Activated naive CD4-positive, alpha-beta T cell treated with anti-CD3 and anti-CD28 coated beads, Interleukin-2, amount 50 U/mL, for 72 hours (primary cell): ENCODE measurements at places on chromosomes 12 and 14. TPM values are rescaled to one million over a fixed set of nuclear protein-coding genes. Genes with fewer than 3 reads are reported as not detected.

CLEC6A gene
- not detected for total RNA-seq

DNA sequence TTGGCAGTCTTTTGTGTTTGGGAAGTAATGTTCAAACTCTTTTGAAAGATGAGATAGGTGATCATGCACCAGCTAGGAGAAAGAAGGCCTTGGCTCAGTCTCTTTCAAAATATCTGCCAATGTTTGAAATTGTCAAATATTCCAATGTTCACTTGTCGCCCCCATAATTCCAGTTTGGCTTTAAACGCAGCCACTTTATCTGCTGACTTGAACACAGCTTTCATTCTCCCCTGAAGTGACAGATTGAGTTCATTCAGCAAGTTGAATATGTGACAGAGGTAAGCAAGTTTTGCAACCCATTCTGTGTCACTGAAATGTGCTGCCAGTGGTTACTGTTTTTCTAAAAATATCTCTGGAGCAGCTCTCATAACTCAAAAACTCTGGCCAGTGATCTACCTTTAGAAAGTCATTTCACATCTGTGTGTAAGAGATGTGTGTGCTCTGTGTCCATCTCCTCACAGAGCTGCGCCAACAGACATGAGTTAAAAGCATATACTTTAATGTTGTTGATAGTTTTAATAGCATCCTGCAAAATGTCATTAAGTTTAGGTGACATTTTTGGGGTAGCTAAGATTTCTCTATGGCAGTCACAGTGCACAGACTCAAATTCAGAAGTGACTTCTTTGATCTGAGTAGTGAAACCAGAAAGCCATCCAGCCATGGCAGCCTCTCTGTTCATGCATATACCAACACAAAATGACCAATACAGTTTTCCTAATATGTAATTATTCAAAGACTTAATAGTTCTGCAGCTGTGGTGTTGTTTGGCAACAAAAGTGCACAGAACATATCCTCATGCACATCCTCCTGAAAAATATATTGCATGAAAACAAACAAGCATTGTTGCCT, 614.3 kb upstream of the MIS18BP1 start:
- no peak for DNase-seq

DNA sequence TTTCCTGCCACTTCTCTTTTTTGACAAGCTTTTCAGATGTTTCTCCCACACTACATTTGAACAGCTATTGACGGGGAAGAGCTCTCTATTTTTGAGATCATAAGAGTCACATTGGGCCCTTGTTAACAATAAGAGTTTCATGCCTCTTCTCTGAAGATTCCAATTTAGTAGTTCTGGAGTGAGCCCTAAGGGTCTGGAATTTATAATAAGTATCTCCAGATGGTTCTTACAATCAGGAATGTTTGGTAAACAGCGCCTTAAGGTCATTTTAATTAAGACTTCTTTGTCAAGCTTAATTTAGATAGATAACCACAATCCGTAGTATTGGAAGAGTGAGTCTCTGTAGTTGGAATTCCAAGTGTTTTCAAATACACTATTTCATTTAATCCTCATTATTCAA, 60.6 kb upstream of the HECTD1 start:
- no peak for DNase-seq

DNA sequence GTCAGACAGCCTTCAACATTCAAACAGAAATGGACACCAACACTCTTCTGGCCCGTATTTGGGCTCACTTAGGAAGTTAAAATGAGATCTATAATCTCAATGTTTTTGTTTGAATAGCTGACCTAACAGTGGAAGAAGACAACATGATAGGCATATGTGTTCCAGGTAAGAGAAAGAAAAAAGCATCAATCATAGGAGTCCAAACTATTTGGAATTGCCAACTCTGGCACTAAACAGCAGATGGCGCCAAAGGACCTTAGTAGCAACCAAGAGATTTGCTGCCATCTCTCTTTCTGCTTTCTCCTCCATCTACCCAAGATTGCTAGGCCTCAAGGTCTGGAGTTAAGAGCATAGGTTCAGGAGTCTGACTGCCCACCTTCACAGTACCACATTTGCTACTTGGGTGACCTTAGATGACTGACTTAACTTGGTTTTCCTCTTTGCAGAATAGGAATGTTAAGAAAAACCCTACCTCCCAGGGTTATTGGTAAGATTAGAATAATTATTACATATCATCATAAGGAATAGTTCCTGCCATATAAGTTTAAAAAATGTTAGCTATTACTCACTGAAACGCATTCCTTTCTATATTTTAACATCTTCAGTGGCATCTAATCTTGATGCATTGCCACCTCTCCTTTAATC, 30.2 kb downstream of the PEX5 start:
- no peak for DNase-seq

DNA sequence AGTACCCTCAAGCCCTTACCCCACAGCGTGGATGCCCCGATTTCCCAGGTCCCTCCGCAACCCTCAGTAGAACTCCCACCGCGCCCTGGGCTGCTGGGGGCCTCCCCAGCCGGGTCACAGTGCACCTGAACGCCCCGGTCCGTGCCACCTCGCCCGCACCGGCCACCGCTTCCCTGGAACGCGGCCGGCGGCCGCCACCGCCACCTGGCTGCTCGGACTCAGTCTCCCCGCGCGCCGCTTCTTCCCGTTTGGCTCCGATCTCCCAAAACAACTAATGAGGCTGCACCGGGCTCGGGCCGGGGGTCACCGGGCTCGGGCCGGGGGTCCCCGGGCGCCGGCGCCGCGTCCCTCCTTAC, 1.0 kb downstream of the ITPK1 start:
- peak; percentile 7 for DNase-seq

TEX52 gene
- 0.20 TPM for total RNA-seq

GRCh38 chr12:27385766-27386564, 53.3 kb downstream of the BMAL2 start:
- DNase-seq: no peak

EGLN3 gene
- 8.3 TPM for total RNA-seq

- no peak for DNase-seq
Observed at GRCh38 chr12:132389026-132389425, 59.6 kb upstream of the GALNT9 start.

IAPP gene
- not detected for total RNA-seq

DNA sequence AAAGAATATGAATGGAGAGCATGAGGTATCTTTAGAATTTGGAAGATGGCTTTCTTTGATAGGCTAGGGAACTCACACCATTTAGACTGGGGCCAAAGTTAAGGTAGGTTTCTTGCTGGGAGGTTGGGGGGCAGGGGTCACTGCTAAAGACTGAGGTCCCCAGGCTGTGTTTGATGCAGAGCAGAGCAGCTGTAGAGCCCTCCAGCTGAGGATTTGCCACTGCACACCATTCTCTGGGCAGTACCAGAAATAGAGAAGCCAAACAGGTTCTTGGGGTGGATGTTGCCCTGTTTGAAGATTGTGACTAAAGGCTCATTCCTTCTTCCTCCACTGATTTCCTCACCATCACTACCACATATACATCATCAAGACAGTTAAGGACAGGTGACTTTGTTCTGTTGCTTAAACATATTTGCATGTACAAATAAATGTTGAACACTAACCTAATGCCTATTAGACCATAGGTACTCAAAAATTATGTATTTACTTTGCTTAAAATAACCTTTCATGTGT, 7.9 kb downstream of the NTF3 start:
- no peak for DNase-seq

RNASE1 gene
- total RNA-seq: not detected

GRCh38 chr14:96416292-96416691, 24.4 kb downstream of the AK7 start:
- no peak for DNase-seq

DNA sequence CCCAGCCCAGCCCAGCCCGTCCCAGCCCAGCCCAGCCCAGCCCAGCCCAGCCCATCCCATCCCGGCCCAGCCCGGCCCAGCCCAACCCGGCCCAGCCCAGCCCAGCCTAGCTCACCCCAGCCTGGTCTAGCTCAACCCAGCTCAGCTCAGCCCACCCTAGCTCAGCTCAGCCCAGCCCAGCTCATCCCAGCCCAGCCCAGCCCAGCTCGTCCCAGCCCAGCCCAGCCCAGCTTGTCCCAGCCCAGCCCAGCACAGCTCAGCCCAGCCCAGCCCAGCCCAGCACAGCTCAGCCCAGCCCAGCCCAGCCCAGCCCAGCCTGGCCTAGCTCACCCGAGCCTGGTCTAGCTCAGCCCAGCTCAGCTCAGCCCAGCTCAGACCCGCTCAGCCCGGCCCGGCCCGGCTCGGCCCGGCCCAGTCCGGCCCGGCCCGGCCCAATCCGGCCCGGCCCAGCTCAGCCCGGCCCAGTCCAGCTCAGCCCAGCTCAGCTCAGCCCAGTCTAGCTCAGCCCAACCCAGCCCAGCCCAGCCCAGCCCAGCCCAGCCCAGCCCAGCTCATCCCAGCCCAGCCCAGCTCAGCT, 184.7 kb downstream of the TMEM121 start:
- no peak for DNase-seq

DNA sequence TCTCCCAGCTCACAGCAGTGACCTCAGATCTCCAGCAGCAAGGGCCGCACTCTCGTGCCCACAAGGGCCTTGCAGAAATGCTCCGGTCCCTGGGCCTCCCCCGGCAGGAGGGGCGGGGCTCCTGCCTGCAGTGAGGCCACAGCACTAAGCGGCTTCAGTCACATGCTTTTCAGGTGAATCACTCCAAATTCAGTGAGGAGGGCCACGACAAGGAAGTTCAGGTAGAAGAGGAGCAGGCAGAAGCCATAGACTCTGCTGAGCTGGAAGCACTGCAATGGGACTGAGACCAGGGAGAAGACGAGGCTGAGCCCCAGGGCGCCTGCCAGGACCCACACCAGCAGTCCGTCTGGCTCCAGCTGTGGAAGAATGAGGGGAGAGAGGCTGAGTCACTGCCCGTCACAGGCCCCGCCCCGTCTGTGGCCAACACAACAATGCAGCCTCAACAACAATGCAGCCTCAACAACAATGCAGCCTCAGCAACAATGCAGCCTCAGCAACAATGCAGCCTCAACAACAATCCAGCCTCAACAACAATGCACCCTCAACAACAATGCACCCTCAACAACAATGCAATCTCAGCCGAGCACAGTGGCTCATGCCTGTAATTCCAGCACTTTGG, 35.2 kb downstream of the SLC8B1 start:
- no peak for DNase-seq

GRCh38 chr14:100159094-100159864, at the start of gene DEGS2:
Gene DEGS2, minus strand, starts transcription at chr14:100159645. Its CDS starts 58 bp downstream, at chr14:100159587.
- no peak for DNase-seq

DNA sequence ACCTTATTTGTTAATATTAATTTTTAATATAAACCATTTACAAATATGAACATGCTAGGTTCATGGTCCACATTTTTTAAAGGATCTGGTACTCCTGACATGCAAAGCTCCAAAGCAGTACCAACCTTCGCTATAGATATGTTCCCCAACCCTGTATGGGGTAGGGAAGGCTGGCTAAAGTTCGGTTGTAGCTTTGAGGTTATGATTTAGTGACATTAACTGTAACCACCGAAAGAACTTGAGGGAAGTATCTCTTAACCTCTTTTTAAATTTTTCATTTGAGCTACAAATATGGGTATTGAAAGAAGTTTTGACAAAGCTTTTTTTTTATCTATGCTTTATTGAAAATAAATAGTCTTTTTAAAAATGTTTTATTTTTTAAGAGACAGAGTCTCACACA, 115.5 kb downstream of the DYRK2 start:
- no peak for DNase-seq

- peak; percentile 31 for DNase-seq
Observed at GRCh38 chr14:100524933-100525243, 62.3 kb downstream of the BEGAIN start.

DNA sequence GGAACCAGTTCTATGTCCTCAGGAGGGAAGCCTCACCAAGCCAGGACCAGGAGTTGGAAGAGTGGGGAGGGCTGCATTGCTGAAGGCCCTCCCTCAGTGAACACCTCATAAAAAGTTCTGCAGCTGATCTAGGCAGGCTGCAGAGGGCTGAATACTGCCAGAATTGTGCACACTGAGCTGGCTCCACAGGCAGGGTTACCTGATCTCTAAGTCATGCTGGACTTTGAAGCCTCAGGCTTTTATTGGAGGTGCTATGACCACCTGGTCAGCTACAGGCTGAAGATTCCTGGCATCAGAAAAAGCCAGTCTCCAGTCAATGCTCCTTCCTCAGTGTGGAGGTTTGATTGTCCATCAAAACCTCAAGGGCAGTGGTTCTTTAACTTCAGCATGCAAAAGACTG, 39.7 kb downstream of the FOS start:
- DNase-seq: no peak

GRCh38 chr12:121453629-121454028, 53.7 kb downstream of the RNF34 start:
- DNase-seq: no peak

DNA sequence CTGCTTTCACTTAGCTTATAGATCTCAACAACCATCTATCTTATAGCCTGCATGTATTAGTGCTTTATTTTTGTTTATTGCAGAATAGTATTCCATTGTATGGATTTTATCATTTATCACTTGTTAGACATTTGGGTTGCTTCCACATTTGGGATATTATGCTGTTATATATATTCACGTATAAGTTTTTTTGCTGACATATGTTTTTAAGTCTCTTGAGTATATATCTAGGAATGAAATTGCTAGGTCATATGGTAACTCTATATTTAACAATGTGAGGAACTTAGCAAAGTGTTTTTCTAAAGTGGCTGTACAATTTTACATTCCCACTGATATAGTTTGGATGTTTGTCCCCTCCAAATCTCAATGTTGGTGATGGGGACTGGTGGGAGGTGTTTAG, 208.1 kb downstream of the CPNE8 start:
- no peak for DNase-seq

CLEC2A gene
- total RNA-seq: not detected

DNA sequence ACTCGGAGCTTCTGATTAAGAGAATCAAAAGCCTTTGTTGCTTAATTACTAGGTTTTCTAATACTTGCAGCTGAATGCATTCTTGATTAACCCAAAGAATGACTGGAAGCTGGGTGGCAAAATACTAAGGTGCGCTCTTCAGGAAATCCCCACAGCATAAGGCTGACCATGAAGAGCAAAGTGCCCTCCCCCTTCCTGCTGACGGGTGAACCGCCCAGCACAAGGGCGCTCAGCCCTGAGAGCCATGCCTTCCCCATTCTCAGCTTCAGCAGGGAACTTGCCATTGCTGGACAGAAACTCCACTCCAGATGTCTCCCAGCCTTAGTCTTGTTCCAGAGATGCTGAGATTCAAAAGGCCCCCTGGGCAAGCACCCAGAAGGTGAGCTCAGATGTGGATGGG, 27.2 kb upstream of the FBRSL1 start:
- DNase-seq: no peak

DNA sequence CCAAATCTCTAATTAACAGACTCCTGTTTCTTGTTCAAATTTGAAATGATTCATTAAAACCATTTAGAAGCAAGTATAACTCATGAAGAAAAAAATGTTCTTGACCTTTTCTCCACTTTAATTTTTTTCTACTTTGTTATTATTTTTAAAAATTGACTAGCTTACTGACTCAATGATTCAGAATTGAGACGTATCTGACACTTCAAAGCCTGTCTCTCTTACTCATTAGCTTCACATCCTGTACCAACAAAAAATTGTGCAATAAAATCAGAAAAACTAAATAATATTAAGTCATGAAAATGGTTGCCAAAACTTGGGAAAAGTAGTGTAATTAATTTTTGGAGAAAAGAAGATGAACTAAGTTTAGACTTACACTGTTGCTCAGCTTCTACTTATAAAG, 331.2 kb downstream of the SLC16A7 start:
- no peak for DNase-seq
